ENCODE measurements at places on chromosomes 3 and 15.
A peak's percentile ranks its signal among the peaks of the same experiment; 100 is the strongest.

- no peak for DNase-seq
Measured at GRCh38 chr3:83928391-83928790, 1030.4 kb upstream of the CADM2 start.

DNA sequence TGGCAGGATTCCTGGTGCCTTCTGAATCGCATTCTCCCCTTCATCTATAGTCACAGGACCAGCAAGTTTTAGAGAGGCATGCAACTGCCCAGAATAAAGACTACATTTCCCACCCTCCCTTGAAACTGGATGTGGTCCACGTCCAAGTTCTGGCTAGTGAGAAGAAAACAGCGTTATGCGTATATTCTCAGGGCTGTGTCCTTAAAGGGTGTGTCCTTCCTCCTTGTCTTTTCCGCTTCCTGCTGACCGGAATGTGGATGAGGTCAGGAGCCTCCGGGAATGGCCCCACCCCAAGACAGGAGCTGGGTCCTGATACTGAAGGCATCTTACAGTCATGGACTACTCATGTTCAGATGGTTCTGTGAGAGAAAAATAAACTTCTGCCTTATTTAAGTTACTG, 20.2 kb downstream of the CHST2 start:
- DNase-seq: no peak

GRCh38 chr3:111652492-111653180, 57.5 kb upstream of the ZBED2 start:
- no peak for DNase-seq

DNA sequence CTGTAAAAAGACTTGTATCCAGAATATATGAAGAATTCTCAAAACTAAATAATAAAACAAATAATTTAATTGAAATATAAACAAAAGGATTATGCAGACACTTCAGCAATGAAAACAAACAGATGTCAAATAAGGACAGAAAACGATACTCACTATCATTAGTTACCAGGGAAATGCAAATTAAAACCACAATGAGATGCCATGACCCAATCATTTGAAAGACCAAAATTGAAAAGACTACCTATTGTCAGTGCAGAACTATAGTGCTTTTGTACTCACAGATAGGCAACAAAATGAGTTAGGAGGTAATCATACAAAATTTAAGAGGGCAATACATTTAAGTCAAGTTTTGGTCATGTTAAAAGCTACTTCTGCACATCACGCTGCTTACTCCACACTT, 31.6 kb upstream of the OR5K4 start:
- no peak for DNase-seq

DNA sequence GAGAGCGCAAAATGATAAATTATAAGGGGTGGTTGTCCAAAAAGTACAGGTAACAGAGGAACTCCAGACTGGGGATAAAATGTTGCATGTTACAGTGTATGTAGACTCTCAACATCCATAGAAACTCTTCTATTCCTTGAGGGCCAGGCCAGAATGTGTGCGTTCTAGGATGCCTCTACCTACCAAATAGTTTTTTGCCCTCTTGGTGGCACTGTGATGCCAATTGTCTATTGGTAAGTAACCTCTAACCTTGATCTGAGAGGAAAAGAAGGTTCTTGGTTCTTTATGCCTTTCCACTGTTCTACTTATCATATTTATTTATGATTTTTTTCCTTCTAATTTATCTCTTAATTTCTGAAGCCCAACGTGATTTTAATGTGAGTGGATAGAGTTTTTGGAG, 424.6 kb downstream of the GRM7 start:
- DNase-seq: no peak

- DNase-seq: peak; percentile 76
Measured at GRCh38 chr3:155244216-155244615, 49.3 kb downstream of the STRIT1 start.

- no peak for DNase-seq
Measured at GRCh38 chr3:53046171-53047170, 598 bp upstream of the SFMBT1 start.

- DNase-seq: no peak
Measured at GRCh38 chr3:8678751-8679150, 34.2 kb upstream of the SSUH2 start.

DNA sequence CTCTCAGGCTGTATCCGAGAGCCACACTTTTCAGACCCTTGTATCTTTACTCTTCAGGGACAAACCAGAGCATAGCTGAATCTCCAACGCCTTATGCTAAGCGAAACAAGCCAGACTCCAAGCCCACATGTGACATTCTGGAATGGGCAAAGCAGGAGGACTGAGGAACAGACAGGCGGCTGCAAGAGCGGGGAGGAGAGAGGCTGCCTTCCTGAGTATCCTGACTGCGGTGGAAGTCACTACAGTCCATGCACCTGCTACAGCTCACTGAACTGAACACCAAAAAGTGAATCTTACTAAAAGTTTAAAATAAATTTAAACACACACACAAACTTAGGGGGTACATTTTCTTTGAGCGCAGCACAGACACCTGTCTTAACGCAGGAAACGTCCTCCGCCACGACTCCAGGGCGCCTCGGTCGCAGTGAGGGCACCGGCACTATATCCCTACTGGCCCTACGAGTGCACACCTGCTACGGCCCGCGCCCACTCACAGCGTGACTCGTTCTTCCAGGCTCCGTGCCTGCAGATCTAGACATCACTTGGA, 1.4 kb downstream of the CYFIP1 start:
- no peak for DNase-seq

- DNase-seq: no peak
Measured at GRCh38 chr3:139288266-139288821, 55.5 kb upstream of the MRPS22 start.

- no peak for DNase-seq
Measured at GRCh38 chr3:196620161-196620604, 19.3 kb upstream of the NRROS start.

GRCh38 chr15:33866101-33866737, 102.1 kb upstream of the CHRM5 start:
- DNase-seq: no peak

DNA sequence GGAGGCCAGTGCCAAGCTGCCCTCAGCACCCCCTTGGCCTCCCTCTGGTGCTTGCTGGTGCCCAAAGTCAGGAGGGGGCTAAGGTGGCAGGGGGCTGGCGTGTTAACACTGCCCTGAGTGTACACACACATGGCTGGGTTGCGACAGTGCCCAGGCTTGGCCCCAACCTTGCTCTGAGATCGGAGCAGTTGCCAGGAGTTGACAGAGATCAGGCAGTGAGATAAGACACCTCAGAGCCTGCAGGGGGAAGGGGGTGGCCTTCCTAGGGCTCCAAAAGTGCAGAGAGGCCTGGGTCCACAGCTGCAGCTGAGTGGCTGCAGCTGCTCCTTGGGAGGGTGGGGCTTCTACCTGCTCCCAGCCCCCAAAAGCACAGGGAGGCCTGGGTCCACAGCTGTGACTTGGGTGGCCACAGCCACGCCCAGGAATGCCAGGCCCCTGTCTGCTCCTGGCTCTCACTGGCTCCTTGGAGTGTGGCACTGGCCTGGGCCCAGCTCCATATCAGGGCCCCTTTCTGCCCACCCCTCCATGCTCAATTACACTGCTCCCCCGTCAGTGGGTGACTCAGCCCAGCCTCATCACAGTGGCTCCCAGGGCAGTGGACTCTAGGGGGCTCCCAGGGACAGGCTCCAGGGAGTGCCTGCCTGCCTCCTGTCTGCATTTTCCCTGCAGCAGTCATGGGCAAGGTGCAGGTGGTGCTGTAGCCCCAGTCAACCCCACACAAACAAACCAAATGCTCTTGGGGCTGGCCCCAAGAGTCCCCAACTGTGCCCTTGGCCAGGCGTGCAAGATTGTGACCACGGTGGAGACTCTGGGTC, 56.4 kb upstream of the C15orf39 start:
- no peak for DNase-seq

- peak; percentile 12 for DNase-seq
Measured at GRCh38 chr15:37764733-37765191, 169.7 kb upstream of the TMCO5A start.

GRCh38 chr15:30791239-30792175, 112.2 kb upstream of the FAN1 start:
- DNase-seq: no peak

GRCh38 chr3:159929171-159930141, 59.2 kb upstream of the IL12A start:
- peak; percentile 73 for DNase-seq

DNA sequence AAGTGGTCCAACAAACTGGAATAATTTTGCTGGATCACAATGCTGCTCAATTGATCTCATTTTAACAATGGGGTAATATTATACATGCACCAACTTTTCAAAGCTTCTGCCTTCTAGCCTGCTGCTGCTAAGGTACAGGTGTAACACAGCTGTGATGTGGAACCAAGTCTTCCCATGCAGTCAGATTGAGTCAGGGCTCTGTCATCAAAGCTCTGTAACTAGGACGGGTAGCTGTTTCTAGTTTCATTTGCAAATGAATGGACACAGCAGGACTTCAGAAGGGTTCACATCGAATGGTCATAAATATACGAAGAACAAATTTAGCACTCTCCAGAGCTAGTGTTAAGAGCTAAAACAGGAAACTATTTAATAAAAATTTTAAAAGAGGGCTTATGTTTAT, 189.2 kb downstream of the USP13 start:
- DNase-seq: no peak

DNA sequence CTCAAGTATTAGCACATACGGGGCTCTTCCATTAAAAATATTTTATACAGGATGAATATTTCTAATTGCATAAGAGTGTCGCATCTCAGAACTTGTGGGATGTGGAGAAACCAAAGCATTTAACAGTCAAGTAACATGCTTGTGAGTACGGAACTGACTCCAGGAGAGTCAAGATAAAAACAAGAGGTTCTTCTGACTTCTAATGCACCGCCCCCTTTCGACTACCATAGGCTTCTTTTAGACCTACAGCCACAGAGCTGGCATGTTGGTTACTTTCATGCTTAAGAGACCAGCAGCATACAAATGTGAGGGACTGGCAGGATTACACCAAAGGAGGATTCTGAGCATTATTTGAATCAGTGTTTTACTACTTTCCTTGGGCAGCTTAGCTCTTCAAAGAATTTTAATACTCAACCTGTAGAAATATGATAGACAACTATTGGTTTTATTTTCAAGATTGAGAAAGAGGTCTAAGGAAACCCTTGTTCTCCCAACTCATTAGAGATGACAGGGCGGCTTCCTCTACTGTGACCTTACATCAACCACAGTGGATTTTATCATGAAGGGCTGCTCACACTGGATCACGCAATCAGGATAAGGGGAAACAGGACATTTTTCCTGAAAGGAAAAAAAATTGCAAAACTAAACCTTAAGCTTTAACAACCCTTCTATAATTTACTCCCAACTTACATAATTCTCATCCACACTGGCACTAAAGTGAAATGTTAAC, 14.0 kb downstream of the ETV5 start:
- no peak for DNase-seq

GRCh38 chr3:185421577-185422232, 58.8 kb downstream of the MAP3K13 start:
- DNase-seq: no peak

DNA sequence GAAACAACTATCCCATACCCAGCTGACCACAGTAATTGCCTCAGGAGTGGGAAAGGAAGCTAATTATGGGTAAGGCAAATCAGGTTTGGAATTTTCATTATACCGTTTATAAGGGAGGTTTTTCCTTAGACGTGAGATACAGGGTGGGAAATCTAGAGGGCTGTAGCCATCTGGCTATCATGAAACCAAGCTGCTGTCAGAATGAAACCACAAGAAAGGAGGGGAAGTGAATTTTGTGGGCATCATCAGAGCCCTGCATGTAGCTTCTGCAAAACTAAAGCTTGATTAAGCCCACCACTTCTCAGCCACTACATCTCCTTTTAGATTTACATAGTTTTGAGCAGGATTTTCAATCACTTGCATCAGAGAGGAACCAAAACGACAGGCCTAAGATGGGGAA, 893.5 kb downstream of the TUSC7 start:
- no peak for DNase-seq

DNA sequence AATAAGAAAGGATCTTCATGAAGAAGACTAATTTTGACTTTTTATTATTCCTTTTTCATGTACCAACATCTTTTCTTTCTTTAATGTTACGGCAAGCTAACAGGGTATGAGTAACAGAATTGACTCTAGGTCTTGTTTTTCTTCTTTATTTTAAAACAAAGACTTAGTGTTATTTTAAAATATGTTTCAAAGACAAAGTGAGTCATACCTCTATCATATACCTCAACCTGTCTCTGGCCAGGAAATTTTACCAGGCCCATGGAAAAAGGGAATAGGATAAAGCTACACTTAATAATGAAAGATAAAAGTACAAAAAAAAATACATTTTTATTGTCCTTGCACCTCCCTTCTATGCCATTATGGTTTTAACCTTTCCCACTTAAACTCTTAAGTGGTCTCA, 57.4 kb downstream of the ZNF148 start:
- DNase-seq: no peak

Measured in skeletal muscle cell (primary cell).